Ureter (tissue), 1 donor: ENCODE measurements at places on chromosomes 1 and 21. TPM values are rescaled to one million over a fixed set of nuclear protein-coding genes. Genes with fewer than 3 reads are reported as not detected.

CFAP107 gene
- not detected for total RNA-seq

IL24 gene
- total RNA-seq = not detected

PTCH2 gene
- total RNA-seq = 1.5 TPM

- no peak for DNase-seq
These were observed 89.9 kb upstream of the LBR start for GRCh38 chr1:225517697-225518096.

PLOD1 gene
- total RNA-seq = 54.5 TPM
